ENCODE measurements at places on chromosomes 6 and 20.

DNA sequence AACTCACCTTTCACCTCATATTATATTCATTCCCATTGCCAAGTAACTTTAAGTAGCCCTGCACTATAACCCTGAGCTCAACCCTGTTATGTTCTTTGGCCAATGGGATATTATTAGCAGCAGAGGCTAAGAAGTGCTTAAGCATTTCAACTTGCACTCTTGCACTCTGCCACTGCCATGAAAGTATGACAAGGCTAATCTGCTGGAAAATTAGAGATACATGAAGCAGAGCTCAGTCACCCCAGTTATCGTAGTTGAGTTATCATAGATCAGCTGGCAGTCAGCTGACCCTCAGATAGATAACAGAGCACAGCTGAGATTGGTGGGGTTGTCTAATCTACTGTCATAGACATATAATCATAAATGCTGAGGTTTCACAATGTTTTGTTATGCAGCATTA, 209.4 kb upstream of the RUNX2 start:
- no peak for DNase-seq

- no peak for DNase-seq
Measured at GRCh38 chr20:3486850-3487249, 16.0 kb downstream of the ATRN start.

DNA sequence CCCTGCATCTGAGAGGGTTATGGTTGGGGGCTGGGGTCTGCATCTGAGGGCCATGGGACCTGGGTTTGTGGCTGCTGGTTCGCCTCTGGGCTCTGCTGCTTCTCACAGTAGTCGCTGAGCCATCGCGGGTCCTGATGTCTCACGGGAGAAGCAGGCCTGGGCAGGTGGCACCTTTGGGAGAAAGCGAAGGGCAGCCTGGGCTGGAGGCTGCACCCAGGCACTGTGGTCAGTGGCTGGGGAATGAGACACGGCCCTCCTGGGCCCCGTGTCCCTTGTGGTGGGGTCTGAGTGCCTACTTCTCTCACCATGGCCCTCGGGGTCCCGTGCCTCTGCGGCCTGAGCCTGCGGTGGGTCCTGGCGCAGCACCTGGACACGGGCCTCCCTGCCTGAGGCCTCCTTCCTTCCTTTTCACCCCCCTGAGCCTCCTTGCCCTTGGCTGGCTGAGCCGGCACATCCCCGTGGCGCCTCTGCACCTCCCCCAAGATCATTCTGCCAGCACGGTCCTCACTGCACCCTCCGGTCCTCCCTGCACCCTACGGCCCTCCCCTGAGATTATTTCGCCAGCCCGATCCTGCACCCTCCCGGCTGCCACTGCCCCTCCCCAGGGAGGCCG, 206.0 kb downstream of the ERMARD start:
- DNase-seq, result no peak

DNA sequence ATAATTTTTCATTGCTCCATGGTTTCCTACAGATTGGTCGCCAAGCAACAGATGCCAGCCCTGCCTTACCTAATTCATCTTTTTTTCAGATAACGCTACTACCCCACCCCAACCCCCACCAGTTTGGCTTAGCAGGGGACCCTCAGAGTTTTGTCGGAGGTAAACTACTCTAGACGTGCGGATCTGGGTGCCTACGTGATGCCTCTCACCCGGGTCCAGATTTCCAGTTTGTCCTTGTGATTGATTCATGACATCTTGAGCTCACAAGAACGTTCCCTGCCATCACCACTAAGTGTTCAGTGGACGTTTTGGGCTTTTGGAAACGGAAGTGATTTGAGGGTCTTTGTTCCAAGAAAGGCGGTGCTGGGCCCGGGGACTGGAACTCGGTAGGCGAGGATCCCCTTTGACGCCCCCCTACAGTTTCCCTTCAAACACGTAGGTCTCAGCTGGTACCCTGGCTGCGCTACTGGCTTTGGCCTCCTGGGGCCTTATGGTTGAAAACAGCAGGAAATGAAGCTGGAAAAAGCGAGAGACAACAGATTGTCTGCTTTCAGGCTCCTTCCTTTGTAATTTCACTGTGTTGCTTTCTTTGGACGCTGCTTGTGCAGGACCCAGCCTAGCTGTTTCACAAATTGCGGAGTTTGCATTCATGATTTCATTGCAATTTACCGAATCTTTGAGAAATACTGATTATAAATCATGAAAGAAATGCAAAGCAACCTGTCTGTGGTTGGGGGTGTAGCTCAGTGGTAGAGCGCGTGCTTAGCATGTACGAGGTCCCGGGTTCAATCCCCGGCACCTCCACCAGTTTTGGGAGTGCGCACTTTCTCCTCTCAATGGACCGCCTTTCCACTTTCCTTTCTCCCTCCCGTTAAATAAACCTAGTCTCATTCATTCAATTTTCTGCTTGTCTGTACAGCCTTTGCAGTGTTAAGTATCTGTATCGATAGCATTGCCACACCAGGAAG, 81.0 kb downstream of the GPX5 start:
- DNase-seq, result peak; percentile 78

- DNase-seq, result no peak
Measured at GRCh38 chr6:131581523-131581922, 8.5 kb downstream of the ARG1 start.

- DNase-seq, result no peak
Measured at GRCh38 chr20:8155229-8155628, 23.2 kb downstream of the PLCB1 start.

DNA sequence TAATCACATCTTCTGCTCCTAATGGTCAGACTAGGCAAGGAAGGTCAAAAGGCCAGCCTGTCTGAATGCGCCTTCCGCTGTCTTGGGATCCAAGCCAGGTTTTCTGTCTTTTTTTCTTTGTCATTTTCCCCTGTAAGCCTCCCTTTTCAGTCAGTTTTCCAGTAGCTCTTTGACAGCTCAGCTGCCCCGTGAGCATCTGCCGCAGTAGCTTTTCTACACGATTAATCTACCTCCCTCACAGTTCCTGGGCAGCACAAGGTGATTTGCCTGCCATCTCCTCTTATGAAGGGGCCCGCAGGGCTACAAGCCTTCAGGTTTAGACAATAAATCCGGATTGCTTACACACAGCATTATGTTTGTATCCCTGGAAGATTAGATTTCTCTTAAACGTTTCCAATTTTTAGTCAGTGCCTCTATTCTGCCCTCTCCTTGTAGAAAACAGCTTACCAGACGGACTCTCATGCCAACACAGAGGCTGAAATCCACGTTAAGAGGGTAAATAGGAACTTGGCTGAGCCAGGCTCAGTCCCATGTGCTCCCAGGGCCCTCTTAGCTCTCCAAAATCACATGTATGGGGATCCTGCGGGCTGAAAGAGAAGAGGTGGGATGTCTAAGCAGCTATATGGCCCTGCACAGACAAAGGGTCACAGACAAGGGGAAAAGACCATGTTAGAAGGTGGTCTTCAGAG, 77.2 kb downstream of the LY86 start:
- DNase-seq, result no peak

DNA sequence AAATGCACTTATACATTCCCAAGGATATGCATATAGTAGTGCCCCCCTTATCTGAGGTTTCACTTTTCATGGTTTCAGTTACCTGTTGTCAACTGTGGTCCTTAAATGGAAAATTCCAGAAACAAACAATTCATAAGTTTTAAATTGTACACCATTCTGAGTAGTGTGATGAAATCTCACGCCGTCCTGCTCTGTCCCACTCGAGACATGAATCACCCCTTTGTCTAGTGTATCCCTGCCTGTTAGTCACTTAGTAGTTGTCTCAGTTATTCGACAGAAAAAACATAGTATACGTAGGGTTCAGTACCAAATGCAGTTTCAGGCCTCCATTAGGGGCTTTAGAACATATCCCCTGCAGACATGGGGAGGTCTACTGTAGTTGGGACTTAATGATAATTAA, 57.0 kb downstream of the MAP1LC3A start:
- no peak for DNase-seq

GRCh38 chr6:124099520-124099919, 295.9 kb downstream of the NKAIN2 start:
- no peak for DNase-seq

GRCh38 chr20:8394308-8394945, 262.4 kb downstream of the PLCB1 start:
- DNase-seq, result peak; percentile 37

- DNase-seq, result no peak
Measured at GRCh38 chr6:168194732-168195567, 115.9 kb upstream of the FRMD1 start.

- DNase-seq, result no peak
Measured at GRCh38 chr20:31948008-31948407, 3.8 kb downstream of the PDRG1 start.

GRCh38 chr6:157909282-157909664, 72.4 kb upstream of the SYNJ2 start:
- no peak for DNase-seq

GRCh38 chr6:8627085-8627861, 191.9 kb upstream of the SLC35B3 start:
- DNase-seq, result peak; percentile 92

- no peak for DNase-seq
Measured at GRCh38 chr20:24495266-24495665, 25.8 kb downstream of the SYNDIG1 start.

DNA sequence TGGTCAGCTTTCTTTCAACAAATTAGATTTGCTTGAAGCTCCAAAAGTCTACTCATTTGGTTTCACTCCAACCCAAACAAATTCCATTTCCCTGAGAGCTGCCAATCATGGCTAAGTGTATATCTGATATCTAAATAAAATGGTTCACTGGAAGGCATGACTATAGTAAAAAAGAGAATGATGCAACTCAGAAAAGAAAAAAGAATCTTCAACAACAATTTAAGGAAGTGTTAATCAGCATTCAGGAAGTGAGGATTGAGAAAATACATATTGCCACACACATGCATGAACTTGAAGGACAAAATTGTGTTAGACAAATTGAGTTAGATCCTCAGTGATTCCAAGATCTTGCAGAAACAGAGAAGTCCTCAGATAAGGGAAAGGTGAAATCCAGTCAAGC, 972.9 kb upstream of the FLRT3 start:
- DNase-seq, result peak; percentile 3

GRCh38 chr6:31308050-31308844, 36.4 kb upstream of the HLA-C start:
- no peak for DNase-seq

Measured in HT1080 (cell line).